Omental fat pad (tissue), 4 donors: ENCODE measurements at places on chromosomes 2 and 18.

- DNase-seq, result no peak
These were observed 278.4 kb downstream of the TMX3 start for GRCh38 chr18:68436485-68436884.

GRCh38 chr2:73112026-73112912 lies 479 bp downstream of the RAB11FIP5 start:
- DNase-seq, result no peak

DNA sequence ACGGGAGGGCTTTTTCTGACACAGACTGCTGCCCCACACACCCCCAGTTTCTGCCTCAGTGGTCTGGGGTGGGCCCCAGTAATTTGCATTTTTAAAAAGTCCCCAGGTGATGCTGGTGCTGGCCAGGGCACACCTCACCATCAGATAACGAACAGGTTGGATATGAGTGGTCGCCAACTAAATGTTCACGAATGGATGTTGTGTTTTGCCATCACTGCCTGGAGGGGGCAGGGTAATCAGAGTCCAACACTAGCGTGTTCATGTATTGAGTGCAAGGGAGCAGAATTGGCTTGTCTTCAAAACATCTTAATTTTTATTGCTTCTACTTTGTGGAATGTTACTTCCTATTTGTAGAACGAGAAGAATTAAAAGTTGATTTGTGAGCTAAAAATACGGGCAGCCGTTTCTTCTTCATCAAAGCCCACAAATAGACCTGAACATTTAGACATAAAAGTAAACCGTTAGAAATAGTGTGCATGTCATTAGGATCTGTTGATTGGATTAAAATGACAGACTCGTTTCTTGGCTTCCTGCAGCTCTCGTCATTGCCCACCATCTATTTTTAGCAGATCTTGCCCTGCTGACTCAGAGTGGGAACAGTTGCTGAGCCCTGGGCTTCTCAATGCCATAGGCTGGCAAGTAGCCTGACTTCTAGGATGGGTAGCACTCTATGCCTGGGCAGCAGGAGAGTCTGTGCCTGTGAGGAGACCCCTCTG lies 45.2 kb downstream of the NCK2 start:
- no peak for DNase-seq

GRCh38 chr2:187319441-187320108 lies 128.5 kb downstream of the CALCRL start:
- no peak for DNase-seq

GRCh38 chr2:4914551-4914950 lies 777.6 kb upstream of the SOX11 start:
- DNase-seq, result no peak

DNA sequence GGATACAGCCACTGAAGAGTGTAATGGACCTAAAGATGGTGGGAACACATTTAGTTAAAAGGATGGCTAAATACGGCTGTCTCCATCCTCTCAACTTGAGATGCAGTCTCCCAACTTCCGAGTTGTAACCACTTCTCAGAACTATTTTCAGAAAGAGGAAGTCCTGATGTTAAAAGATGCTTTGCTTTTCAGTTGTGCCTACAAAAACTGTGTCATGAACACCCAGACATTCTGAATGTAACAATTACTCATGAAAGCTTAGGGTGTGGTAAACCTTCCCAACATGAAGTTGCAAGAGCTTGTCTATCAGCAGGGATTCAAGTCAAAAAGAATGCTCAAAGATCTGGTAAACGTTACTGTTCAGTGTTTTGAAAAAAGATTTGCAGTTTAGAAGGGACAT lies 147.9 kb downstream of the DOCK10 start:
- no peak for DNase-seq

- no peak for DNase-seq
These were observed 122.6 kb upstream of the SPRED2 start for GRCh38 chr2:65554765-65555591.

DNA sequence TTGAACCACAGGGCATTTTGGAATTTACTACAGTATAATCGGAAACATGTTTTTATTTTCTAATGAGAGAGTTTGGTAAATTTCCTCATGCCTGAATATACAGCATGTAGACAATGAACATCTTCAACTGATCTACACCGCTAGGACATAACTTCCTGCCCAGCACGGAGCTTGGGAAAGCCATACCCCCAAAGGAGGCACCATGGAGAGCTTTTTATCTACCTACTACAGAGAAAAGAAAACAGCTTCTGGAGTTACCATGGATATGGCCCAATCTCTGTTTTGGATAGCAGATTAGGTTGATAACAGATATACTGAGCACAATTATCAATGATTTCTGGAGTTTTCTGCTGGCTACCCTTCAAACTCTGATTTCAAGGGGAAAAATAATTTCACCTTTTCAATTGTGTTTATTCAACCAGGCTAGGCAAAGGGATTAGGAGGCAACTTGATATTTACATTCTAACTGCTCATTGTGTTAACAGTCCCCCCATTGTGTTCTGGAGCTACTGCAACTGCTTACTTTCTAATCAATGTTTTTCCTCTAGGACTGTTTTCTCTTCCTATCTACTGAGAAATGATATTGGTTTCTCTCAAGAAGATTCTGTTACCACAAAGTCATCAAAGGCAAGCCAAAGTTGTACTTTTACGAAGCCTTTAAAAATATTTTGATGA lies 123.0 kb upstream of the ARHGAP28 start:
- DNase-seq, result no peak

DNA sequence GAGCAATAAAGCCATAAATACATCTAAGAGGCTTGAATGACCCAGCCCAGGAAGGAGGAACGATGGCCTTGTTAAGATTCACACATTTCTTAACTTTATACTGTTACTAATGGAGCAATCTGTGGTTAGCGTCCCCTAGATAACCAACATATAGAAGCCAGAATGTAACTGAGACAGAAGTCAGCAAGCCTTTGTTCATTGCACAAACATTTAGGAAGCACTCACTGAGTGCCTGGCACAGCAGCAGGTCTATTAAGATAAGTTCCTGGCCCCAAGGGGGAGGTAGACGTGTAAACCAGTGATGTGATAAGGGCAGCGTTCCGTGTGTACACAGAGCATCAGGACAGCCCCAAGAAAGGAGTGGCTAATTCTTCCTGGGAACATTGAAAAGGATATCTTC lies 63.6 kb upstream of the ATL2 start:
- DNase-seq, result no peak

GRCh38 chr2:64455545-64455944 lies 1.6 kb downstream of the LGALSL start:
- DNase-seq, result no peak

DNA sequence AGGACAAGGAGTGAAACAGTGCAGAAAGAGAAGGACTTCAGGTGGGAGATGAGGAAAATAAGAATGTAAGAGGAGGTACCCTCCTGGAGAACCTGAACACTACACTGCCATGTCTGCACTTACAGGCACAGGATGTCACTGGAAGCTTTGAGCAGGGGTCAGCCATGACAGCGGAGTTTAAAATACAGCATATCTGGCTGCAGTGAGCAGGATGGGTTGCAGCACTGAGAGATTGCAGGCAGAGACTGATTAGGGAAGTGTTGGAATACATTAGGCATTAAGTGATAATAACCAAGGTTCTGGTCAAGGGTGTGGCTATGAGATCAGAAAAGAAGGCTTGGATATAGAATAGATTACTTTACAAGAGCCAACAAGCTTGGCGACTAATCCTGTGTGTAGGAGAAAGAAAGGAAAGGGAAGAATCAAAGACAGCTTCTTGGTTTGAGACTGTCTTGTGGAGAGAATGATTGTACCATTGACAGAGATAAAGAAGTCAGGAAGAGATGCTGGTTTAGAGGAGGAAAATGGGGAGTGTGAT lies 171.1 kb upstream of the RBMS1 start:
- DNase-seq, result no peak

GRCh38 chr2:70143314-70144150 lies 47.3 kb downstream of the C2orf42 start:
- no peak for DNase-seq

GRCh38 chr2:240786355-240786841 lies 33.6 kb downstream of the KIF1A start:
- DNase-seq, result no peak

DNA sequence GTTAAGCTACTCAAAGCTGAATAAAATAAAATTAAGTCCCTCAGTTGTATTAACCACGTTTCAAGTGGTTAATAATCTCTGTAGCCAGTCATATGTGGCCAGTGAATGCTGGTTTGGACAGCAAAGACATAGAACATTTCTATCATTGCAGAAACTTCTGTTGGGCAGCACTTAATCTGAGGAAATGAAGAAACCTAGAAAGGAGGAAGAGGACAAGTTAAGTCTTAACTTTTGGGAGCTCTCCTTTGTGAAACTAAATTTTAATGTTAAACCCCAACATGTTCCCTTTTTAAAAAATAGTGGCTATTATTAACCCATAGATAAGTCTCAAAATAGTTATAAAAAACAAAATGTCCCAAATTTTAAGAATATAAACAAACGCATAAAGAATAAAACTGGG lies 421.3 kb downstream of the ARHGAP15 start:
- no peak for DNase-seq

GRCh38 chr2:113061896-113062770 lies 3.1 kb downstream of the IL36RN start:
- no peak for DNase-seq

GRCh38 chr18:934518-935133 lies 30.0 kb downstream of the ADCYAP1 start:
- DNase-seq, result no peak

DNA sequence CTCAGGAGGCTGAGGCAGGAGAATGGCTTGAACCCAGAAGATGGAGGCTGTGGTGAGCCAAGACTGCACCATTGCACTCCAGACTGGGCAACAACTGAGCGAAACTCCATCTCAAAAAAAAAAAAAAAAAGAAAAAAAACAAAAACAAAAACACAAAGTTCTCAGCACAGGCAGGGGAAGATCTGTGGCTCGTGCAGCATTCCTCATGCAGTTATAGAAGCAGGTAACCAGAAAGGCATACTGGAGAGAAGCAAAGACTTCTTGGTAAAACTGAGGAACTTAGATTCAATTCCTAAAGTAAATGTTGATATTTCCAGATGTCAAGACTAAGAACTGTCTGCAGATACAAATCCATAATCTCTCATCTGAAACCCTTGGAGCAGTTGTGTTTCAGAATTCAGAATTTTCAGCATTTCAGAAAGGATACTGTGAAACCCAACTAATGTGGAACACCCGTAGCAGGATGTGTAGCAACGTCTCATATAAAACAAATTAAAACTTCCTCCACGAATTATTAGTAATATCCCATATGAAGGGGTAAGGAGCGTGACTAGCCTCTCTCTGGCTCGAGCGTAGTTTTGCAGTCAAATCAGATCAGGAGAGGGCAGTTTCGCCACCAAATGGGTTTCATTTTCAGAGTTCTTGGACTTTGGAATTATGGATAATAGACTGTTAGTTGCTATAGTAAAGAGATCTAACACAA lies 13.2 kb upstream of the SLC25A52 start:
- DNase-seq, result no peak

- DNase-seq, result peak; percentile 51
These were observed 954 bp upstream of the CTDSP1 start for GRCh38 chr2:218398437-218399390.

GRCh38 chr2:68745006-68745405 lies 10.4 kb downstream of the ARHGAP25 start:
- no peak for DNase-seq

GRCh38 chr2:8527676-8528075 lies 154.2 kb upstream of the ID2 start:
- DNase-seq, result no peak

DNA sequence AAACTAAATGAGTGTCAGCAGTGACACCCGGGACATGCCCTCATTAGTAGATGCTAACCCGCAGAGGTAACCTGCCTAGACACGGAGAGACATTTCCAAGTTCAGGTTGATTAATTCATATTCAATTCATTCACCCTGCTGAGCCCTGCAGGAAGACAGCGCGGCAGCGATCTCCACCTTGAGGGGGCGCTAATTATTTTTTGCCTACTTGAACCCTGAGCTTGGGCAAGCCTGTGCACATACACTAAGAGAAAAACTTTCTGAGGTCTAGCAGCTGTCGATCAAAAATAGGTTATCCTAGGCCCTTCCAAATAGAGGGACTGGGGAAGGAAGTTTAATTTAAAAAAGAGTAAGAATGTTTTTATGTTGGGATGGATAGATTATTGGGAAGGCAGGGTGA lies 1.3 kb upstream of the LYPD6 start:
- DNase-seq, result no peak

DNA sequence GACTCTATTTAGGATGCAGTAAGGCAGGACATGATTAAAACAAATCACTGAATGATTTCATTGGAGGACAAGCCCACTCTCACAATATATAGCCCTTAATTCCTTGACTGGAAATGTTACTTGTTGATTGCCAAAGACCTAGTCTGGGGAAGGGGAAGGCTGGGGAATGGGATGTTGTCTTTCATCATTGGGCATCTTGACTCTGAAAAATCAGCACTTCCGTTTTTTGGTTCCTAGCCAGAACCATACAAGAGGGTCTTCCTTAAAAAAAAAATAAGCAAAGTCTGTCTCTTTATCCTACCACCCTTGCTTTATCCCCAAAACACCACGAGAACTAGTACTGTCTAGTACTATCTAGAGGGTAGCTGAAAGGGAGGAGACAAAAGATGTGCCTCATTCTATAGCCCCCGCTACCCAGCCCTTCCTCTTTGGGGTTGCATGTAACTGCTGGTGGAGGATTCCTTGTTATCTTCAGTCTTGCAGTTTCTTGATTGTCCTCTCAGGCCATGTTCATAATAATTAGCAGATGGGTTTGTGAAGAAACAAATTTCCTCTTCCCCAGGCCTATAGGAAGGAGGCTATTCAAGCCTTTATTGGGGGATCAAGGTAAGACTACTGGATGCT lies 55.8 kb downstream of the NEMP2 start:
- no peak for DNase-seq

DNA sequence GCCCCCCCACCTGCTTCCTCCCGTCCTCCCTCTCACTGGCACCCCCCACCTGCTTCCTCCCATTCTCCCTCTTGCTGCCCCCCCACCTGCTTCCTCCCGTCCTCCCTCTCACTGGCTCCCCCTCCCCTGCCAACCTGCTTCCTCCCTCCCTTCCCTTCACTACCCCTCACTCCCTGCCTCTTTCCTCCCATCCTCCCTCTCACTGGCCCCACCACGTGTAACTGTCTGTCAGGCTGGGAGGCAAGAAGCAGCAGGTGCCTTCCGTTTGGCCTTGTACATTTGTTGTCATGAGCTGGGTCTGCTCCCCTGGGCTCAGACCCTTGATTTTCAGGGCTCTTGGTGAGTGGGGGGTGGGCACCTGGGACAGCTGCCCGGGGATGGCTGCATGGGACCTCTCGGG lies 19.1 kb downstream of the RTP5 start:
- no peak for DNase-seq

DNA sequence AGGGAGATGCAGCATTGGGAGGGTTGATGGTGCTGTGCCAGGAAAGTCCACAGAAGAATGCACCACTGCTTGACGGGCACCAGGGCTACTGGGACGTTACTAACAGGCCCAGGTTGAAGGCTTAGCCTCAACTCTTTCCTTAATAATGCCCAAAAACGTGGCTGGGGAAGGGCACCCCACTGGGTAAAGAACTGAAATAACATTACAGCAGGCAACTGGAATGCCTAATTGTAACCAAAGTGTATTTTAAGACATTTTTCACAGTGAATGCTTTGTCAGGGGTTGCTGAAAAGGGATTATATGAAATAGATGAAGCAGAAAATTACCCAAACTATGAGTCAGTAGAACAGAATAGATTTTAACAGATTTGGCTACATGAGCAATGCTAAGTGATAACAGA lies 191.3 kb downstream of the CMPK2 start:
- no peak for DNase-seq

GRCh38 chr2:118911166-118911856 lies 30.7 kb upstream of the MARCO start:
- DNase-seq, result no peak

GRCh38 chr2:236861944-236862343 lies 223.7 kb upstream of the COPS8 start:
- DNase-seq, result no peak
